ENCODE measurements at places on chromosomes 1 and 21.

GRCh38 chr21:31911138-31911907 lies 38.5 kb downstream of the HUNK start:
- DNase-seq = no peak

DNA sequence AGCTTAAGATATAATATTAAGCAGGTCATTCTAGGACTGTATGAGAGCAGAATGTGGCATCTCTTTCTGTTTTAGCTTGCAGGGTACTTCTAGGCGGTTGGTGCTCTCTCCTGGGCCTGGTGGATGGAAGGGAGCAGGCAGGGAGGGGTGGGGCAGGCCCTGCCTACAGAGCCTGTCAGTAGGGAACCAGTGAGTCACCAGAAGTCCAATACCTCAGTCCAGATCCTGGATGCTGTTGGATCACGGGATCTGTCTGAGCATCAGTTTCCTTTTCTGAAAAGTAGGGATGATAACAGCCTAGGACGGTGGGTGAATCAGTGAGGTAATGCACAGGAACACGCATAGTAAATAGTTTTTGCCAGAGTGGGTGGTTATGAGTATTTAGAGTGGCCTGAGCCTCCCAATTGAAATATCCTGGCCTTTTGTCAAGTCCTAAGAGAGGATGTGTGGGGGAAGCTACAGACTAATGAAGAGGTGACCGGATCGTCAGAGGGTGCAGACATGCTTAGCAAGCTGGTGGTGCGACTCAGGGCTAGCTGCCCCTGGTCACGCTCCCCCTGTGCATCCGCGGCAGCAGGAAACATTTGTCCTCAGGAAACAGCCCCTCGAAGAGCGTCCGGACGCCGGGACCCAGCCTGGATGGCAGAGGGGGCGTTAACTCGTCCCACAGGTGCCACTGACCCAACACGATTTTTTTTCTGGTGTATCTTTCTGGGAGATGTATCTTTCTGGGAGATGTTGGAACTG lies 23.9 kb downstream of the NAV1 start:
- no peak for DNase-seq

DNA sequence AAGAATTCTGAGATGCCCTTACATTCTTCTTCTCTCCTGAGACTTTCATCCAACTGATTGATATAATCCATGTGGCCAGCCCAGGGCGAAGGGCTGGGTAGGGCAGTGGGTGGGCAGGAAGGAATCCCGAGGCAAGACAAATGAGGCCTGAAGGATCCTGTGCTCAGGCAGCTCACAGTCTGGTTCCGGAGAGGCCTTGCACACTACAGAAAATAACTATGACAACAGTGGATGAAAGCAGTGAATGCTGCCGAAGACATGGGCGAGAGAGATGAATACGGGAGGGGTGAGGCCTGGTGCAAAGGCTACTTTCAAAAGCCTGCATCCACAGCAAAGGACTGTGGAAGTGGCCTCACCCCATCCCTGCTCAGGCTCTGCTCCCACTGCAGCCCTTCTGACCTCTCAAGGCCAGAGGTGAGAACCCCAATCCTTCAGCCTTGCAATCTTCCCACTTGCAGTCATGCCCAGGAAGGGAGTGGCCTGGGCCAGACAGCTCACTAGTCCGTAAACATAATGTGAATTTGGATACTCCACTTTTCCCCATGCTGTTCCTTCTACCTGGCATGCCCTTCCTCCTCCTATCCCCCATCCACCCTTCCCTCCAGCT lies 183.7 kb upstream of the EDN2 start:
- no peak for DNase-seq

DNA sequence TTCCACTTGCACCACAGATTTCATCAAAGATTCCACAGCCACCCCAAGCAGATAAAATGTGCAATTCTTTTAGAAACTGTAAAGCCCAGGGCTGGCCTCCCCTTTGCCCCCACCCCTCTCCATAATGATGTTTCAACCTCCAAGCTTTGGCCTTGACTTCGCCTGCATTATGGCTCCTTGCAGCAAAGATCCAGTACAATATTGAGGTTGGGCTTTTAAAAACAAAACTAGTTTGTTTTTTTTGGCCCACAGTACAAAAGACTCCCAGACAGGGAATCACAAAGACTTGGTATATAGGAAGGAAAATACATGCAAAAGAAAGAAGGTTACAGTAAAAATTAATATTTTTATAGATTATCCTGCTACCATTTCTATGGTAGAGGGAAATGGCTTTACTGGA lies 356.5 kb upstream of the PTBP2 start:
- no peak for DNase-seq

DNA sequence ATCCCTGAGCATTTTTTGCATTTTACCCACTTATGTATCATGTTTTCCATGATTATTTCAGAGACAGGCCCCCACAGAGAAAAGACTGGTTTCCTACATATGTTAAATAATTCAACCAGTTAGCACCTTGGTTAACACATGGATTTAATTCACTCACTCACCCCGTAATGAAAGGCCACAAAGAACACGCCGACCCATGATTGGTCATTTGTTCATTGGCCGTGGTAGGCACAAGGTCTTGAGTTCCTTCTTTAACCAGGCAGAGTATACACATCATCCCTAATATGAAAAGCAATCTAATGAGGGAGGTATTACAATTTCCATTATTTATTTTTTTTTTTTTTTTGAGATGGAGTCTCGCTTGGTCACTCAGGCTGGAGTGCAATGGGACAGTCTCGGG lies 50.6 kb downstream of the RPS6KA1 start:
- DNase-seq = no peak

DNA sequence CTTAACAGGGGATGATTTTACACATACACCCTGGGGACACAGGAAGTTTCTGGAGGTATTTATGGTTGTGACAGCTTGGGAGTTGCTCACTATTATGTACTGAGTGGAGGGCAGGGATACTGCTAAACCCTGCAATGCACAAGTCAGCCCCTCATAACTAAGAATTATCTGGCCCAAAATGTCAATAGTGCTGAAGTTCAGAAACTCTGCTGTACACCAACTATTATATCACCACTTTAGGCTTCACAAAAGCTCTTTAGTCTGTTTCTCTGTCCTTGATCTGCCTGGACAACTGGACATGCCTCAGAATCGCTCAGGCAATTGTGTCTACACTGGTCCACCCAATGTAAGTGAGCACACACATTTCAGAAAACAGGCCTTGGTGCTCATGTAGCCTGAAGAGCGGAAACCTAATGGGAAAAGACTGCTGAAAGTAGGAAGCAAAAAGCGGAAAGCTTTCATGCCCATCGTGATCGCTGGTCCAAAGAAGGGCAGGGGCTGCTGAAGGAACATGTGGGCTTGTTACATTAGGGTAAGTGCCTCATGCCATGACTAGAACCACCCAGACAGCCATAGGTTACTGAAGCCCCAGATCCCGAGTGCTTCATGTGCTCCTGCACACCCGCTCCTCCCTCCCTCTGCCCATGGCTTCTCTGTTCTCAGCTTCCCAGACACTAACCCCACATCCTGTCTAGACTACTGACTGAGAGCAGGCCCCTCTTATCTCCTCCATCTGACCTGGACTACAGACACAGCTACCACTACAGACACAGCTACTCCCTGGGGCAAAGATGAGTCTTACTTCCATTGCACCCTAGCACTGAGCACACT lies 73.5 kb downstream of the LRIG2 start:
- DNase-seq = no peak

- DNase-seq = peak; percentile 96
Measured at GRCh38 chr1:65174585-65174984, 26.6 kb downstream of the AK4 start.

DNA sequence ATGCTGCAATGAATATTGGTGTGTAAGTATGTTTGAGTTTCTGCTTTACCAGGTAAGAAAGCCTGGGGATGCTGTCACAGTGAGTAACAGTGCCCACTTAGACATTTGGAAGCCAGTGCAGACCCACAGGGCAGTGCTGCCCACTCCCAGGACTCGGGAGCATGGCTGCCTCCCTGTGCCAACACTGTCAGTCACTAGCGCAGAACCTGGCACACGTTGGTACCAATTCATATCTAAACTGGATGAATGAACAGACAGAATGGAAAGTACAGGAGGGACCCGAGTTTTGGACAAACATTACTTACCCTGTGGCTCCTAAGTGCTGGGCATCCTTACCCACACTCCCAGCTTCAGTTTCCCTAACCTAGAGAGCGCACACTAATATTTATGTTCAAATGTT lies 1.6 kb upstream of the EVA1C start:
- DNase-seq = no peak

DNA sequence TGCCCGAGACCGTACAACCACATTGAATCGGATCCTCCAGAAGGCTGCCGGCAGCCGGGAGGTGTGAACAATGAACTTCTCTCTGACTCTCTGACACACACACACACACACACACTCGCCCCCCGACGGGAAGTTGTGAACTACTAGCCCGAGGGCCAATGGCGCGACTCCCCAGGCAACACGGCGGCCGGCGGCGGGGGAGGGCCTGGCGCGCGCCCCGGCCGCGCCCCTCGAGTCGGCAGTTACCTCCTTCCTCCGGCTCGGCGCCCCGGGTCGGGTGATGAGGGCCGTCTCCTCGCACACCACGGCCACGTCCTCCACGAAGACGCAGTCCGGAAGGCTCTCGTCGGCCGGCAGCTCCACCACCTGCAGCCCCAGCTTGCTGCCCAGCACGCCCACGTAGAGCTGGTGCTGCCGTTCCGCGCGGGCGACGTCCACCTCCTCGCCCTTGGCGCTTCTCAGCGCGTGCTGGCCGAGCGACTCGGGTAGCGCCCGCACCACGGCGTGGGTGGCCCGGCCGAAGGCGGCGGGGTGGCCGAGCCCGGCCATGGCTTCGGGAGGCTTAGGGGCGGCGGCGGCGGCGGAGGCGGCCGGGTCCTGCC lies 361 bp downstream of the DDAH1 start:
- DNase-seq = peak; percentile 47

GRCh38 chr1:225555821-225556220 lies 97.1 kb downstream of the ENAH start:
- DNase-seq = no peak

- no peak for DNase-seq
Measured at GRCh38 chr1:175530622-175531375, 212.6 kb downstream of the TNR start.

DNA sequence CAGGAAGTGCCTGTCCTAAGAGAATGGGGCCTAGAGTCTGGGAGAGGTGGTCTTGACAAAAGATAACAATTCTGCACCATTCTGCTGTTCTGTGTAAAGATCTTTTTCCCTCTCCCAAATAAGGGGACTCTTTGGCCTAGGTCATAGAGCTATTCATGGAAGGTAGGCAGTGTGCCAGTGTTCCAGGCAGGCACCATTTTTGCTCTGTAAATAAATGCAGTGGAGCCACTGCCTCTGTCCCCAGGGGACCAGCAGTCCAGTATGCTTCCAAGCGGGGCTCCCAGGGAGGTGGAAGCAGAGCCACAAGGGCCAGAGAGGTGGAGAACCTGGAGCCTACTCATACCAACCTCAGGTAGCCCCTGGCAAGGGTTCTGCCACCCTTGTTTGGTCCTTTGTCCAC lies 25.9 kb downstream of the KCNA2 start:
- DNase-seq = no peak

- DNase-seq = no peak
Measured at GRCh38 chr1:236103059-236103458, 38.2 kb upstream of the NID1 start.

GRCh38 chr1:86939406-86939805 lies 25.0 kb downstream of the HS2ST1 start:
- DNase-seq = no peak

DNA sequence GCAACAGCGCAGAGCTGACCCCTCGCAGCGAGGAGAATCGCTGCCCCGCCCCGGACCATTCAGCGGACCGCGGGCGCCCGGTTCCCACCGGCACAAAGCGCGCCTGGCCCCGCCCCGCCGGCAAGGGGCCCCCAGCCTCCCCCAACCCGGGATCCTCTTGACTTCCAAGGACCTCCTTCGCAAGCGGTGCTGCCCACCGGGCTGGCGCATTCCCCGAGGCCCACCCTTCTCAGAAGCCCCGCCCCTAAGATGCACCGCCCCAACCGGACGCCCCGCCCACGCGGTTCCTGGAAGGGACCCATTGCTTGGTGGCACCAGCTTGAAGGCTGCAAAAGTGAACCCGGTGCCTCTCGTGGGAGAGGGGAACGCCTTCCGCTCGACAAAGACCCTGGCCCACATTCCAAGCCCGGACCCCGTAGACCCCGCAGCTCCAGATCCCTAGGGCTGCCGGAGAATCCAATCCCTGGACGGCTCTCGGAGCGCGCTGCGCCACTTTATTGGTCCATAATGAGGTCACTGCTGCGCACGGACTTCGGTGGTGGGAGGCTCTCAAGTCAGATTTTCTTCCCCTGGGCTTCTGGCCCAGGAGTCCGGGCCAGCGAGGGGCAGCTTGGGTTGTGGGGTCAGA lies 2.0 kb downstream of the HES3 start:
- no peak for DNase-seq

DNA sequence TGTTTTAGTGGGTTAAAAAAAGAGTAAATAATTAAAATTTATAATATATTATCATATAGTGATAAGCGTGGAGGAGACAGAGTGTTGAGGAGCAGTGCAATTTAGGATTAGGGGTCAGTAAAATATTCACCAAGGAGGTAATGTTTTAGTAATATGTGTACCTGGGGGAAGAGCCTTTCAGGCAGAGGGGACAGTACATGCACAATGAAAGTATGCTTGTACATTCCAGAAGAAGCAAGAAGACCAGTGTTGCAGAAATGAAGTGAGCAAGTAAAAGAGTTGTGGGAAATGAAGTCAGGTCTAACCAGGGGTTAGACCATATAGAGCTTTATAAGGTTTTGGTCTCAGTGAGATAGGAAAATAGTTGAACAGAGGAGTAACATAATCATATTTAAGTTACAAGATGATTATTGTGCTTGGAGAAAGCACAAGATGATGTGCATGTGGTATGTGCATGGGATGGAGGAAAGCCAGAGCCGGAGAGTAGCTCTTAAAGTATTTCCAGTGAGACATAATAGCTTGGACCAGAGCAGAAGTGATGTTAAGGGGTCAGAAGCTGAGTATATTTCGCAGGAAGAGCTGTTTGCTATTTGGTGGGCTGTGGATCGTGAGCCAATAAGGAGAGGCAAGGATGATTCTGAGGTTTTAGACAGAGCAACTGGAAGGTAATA lies 44.8 kb downstream of the SNX7 start:
- peak; percentile 5 for DNase-seq

- no peak for DNase-seq
Measured at GRCh38 chr1:172607145-172607544, 51.8 kb upstream of the FASLG start.

DNA sequence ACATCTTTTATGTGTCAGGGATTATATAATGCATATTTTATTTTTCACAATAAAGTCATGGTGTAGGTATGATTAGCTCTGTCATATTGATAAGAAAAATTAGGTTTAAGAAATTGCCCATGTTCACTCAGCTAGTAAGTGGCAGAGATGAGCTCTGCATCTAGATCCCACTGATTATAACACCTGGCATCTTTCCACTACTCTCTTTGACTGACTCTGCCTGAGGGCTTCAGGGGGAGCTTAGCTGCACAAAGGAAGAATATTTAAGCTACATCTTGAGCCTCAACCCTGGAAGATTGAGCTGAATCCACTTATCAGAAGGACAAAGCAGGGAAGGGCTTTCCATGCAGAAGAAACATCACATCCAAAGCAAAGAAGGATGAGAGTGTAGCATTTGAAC lies 190.4 kb downstream of the MIS18A start:
- no peak for DNase-seq

Measured in stromal cell of bone marrow (primary cell).